ENCODE measurements at places on chromosomes 7 and 10.

GRCh38 chr7:121578669-121579068 lies 182.6 kb upstream of the FAM3C start:
- DNase-seq = no peak

- DNase-seq = no peak
Measured at GRCh38 chr10:69814251-69814650, 12.5 kb downstream of the COL13A1 start.

DNA sequence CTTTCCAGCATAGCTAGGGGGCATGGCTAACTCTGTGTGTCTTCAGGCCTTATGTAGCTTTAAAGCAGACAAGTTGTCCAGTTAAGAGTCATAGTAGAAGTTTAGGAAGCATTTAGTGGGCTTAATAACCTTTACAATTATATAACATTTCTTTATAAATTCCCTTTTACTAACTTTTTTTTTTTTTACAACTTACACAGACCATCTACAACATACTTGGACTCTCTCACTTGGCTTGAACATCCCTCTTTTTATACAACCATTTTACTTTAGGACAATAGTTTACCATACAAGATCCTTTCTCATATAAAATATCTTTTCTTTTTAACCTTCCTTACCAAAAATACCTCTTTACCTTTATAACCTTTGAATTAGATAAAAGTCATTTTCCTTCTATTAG lies 26.3 kb downstream of the SP4 start:
- peak; percentile 22 for DNase-seq

DNA sequence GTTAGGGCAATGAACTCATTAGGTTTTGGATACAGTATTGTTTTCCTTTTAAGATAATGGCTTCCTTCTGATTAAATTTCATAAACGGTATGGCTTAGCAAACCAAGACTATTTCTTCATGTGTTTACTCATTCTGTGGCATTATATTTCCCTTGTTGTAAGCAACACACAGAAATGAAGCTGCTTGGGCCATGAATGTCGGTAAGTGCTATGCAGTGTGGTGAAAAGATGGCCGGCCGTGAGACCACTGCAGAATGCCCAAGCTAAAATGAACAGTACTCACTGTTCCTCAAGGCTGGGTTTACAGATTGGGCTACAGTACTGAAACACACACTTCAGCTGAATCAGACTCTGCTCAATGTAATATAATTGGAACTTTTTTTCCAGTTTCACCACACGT lies 8.1 kb downstream of the APBB1IP start:
- no peak for DNase-seq

DNA sequence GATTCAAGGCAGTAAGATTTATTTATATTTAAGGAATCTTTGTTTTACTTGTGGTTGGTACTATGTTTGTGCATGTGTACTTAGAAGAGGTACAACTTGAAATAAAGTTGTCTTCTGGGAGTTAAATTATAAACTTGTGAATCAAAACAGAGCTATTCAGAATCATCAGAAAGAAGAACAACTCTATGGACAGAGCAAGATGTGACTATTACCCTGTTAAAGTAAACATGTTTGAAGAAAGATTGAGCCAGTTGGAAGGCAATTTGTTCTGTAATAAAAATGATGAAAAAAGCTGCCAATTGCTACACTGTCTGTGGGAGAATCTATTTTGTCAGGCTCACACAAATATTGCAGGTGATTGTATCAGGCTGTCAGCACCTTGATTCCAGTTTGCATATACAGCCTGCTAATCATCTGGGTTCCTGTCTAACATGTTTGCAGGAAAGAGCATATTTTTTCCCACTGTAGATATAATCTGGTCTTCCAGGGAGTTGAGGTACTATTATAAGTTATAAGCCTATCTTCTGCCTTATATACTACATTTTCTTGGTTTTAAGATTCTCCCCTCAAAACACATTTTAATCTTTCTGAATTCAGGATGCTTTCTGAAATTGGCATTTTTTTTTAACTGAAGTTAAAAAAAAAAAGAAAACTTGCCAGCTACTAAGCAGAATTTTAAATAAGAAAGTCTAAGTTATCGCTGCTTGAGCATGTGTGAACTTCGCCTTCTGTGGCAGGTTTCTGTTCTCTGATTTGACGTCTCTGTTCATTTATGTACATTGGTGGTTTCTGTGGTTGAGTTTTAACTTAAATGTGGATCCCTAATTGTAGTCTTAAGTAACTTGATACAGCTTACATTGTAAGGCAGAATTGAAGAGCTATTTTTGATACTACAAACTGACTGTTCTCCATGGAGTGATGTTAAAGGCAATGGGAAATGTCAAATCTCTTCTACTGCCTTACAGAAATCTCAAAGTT lies 46.0 kb downstream of the ZNRF2 start:
- peak; percentile 94 for DNase-seq

GRCh38 chr7:20079080-20079479 lies 138.1 kb downstream of the MACC1 start:
- no peak for DNase-seq

- DNase-seq = peak; percentile 18
Measured at GRCh38 chr10:70722820-70723424, 50.6 kb downstream of the ADAMTS14 start.

DNA sequence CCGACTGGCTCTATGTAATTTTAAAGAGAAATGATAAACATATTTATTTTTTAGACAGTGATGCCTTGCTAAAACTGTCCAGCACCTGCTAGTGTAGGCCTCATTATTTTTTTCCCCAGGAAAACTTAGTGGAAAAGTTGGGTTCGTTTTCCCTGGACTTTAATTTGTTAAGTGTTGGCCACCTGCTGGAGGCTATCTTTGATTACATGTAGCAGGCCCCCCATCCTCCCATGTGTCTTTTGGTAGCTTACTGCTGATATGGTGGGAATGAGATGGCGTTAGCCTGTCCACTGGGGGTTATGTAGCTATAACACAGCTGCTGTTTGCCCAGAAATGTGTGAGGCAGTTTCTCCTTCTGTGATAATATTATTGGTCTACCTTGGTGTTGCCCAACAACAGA lies 265.0 kb downstream of the SORCS3 start:
- DNase-seq = no peak

GRCh38 chr7:36084485-36085091 lies 68.5 kb upstream of the EEPD1 start:
- no peak for DNase-seq

DNA sequence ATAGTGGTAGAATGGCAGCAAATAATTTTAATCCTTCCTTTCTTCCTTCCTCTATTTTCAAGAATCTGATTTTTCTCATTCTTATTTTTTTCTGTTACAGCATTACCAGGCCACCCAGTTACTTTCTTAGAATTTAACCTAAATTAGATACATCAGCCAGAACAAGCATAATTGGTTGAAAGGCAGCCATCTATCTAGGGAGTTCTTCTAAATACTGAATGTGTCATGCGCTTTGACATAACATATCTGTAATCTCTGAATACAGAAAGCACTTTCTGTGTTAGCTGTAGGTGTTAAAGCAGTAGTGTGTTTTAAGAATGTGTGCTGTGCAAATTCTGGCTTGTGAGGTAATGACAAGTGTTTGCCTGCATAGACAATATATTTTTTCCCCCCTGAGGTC lies 97.3 kb downstream of the BTRC start:
- DNase-seq = peak; percentile 41

- peak; percentile 85 for DNase-seq
Measured at GRCh38 chr7:150685219-150686029, at the start of gene GIMAP2. Gene GIMAP2, plus strand, starts transcription at chr7:150685706. Its CDS starts 1,354 bp downstream, at chr7:150687060.

DNA sequence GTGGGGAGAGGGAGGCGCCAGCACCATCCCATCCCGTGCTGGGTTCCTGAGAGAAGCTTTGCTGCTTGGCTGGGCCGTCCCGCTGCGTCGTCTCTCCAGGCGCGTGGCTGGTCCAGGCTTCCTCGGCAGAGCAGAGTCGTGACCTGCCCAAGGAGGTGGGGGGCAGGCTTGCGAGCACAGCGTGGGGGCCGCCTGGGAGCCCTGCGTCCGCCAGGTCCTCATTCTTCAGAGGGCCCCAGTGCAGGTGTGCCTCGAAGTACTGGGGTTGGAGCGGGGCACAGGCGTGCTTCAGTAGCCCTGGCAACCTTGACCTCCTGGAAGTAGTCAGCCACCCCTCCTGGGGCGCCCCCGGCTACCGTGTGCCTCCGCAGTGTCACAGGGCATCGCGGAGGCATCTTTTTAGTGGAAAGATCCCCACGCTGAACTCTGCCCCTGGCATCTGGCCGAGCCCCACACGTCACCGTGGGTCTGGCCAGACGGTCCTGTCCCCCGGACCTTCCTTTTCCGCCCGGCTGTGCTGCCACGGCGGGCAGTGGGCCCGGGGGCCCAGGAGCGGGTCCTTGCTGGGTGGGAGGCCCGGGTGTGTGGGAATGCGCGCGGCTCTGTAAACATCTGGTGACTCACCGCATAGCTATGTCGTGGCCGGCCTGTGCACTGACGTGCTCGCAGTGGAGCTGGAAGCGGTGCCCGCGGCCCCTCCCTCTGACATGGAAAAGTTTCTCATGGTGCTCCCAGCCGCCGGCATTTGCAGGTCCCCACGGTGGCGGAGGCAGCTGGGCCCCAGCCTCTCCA lies 6.4 kb downstream of the MAFK start:
- no peak for DNase-seq

DNA sequence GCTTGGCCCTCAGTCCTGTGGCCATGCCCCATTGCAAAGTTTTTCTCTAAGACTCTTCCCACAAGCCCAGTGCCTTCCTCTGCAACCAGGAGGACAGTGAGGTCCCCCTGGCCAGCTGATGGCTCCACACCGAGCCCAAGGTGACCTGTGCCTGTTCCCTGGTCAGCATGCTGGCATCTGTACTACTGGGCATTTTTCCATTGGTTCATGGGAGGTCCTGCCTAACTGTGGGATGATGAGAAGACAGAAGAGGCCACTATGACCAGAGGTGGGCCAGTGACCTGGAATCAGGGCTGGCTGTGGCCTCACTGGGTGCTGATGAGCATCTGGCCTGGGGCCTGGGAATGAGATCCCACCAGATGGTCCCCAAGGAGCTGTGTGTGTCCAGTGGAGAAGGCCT lies 20.2 kb downstream of the CALML3 start:
- DNase-seq = no peak

DNA sequence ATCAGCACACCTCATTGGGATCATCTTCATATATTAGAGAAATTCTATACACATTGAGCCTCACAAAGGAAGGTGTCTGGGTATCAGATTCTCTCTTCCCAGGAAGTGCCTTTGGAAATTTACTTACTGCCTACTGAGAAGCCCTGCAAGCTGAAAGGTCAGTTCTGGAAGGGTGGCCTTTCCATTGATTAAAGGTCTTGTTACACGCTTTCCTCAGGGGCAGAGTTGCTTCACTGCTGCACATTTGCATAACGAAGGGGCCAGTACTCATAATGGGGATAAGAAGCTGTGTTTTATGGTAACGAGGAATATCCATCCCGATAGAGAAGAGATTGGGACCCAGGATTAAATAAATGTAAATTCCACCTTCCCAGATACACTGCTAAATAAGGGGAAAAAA lies 19.4 kb upstream of the IL15RA start:
- no peak for DNase-seq

GRCh38 chr10:75611993-75612372 lies 180.6 kb downstream of the LRMDA start:
- DNase-seq = no peak

DNA sequence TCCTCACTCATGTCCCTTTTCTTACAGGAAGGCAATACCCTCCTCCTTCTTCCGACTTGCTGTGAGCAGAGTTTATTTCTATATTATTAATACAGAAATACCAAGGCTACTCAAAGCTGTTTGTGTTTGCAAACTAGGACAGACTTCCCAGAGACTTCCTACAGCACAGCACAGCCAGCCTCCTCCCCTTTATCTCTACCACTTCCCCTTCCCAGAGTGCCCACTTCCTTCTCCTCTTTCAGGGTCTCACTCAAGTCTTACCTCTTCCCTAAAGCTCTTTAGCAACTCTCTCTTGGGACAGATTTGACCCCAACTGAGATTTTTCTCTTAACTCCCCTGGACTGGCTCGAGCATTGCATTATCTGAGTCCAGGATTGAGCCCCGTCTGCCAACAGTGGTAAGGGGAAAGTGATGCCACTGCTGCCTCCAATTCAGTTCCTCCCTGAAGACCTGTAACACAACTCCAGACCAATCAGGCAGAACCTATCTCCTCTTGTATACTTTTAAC lies 5.5 kb upstream of the LRGUK start:
- DNase-seq = no peak

GRCh38 chr7:69596723-69597277 lies 1.5 kb upstream of the AUTS2 start:
- DNase-seq = no peak

DNA sequence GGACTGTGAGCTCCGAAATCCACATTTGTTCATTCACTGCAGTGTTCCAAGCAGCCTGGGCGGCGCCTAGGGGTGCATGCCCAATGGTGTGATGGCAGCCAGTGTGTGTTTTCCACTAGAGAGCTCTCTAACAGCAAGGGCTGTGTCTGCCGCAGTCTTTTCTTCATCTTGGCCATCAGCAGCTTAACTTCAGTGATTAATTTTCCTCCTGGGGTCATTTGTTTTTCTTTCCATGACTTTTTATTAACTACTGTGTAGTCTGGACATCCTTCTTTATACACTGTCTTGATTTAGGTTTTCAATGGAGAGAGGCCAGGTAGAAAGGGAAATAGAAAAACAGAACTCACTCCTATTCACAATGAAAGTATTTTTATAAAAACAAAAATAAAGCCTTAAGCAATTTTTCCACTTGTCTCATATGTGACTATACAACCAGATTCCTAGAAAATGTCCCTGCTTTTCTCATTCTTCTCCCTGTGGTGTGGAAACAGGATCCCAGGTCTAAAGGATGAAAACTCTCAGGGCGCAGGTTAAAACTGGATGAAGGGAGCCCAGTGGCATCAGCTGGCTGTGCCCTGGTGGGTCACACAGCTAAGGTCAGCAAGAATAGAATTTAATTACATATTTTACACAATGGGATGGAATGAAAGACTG lies 176.8 kb downstream of the PKD1L1 start:
- peak; percentile 13 for DNase-seq

GRCh38 chr10:78426181-78426580 lies 392.5 kb downstream of the RPS24 start:
- no peak for DNase-seq

DNA sequence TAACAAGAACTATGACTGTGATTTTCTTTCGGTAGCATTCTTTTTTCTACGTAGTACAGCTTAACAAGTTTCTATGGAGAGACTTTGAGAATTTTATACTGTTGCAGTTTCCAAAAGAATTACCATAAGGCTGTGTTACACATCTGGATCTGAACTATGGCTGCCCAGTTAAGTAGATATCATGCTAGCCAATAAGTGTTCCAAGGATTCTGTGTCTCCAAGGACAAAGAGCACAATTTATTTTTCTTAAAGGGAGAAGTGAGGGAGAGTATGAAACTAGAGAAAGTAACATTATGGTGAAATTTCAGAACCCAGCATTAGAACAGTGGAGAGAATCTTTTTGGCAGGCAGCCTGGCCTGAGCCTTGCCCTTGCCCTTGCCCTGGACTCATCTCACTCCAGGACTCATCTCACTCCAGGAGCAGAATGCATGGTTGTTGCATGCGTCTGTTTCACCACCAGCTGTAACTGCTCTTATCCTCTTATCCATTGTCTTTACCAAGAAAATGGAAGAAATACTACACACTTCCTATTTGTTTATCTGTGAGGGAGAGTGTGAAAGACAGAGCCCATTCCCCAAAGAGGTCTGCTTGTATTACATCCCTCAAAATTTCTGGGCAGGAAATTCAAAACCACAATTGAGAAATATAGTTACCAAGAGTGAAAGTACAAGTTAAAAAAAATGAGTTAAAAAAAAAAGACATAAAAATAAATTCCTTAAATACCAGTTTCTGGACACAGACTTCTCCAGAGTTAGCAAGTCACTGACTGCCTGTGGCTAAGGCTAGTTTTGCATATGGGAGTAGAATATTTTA lies 1067.5 kb downstream of the NRG3 start:
- no peak for DNase-seq

- DNase-seq = no peak
Measured at GRCh38 chr10:110788620-110789385, 82.9 kb upstream of the PDCD4 start.

GRCh38 chr7:140605337-140605736 lies 35.3 kb downstream of the DENND2A start:
- no peak for DNase-seq
